ENCODE measurements at places on chromosomes 2 and 18.

DNA sequence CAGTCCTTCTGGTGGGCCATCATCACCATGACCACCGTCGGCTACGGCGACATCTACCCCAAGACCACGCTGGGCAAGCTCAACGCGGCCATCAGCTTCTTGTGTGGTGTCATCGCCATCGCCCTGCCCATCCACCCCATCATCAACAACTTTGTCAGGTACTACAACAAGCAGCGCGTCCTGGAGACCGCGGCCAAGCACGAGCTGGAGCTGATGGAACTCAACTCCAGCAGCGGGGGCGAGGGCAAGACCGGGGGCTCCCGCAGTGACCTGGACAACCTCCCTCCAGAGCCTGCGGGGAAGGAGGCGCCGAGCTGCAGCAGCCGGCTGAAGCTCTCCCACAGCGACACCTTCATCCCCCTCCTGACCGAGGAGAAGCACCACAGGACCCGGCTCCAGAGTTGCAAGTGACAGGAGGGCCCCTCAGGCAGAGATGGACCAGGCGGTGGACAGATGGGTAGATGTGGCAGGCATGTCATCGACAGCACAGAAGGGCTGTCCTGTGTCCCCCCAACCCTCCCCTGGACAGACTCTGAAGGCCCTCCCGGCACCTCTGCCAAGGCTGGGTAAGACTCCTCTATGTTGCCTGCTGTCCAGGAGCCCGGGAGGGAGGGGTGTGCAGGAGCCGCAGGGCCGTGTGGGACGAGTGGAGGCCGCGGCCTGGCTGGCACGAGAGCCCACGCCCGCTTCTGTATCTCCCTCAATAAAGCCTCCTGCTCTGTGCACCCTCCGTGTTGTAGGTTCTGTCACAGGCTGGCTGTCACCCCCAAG is 2.0 kb downstream of the KCNF1 start:
- DNase-seq, result no peak

DNA sequence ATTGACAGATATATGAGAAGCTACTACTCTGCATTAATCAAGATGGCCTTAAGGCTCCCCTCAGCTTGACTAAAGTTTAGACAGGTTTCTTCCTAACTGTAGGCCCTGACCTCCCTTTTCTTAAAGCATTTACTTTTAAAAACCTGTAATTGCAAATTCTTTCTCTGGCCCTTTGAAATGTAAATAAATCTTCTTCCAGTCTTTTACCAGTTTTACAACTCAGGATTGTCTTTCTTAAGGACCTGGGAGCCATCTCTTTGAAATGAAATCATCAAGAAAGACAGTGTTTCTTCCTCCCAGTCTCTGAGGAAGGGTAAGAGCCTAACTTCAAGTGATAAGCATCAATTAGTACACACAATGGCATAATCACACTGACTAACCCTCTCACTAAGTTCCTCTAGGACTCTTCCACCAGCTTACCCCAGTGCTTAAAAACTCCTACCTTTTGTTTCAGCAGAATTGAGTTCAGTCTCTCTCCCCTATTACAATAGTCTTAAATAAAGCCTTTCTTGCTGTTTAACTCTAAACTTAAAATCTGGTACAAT is 58.7 kb upstream of the CDH20 start:
- no peak for DNase-seq

DNA sequence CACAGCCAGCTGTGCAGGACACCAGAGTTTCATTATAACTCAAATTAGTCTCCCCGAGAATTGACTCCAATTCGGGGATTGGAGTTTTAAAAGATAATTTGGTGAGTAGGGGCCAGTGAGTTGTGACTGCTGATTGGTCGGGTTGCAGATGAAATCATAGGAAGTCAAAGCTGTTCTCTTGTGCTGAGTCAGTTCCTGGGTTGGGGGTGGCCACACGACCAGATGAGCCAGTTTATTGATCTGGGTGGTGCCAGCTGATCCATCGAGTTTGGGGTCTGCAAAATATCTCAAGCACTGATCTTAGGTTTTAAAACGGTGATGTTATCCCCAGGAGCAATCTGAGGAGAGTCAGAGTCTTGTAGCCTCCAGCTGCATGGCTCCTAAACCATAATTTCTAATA is 82.7 kb upstream of the SLC66A3 start:
- no peak for DNase-seq

GRCh38 chr2:101356055-101356454 is 31.2 kb downstream of the CREG2 start:
- DNase-seq, result no peak

DNA sequence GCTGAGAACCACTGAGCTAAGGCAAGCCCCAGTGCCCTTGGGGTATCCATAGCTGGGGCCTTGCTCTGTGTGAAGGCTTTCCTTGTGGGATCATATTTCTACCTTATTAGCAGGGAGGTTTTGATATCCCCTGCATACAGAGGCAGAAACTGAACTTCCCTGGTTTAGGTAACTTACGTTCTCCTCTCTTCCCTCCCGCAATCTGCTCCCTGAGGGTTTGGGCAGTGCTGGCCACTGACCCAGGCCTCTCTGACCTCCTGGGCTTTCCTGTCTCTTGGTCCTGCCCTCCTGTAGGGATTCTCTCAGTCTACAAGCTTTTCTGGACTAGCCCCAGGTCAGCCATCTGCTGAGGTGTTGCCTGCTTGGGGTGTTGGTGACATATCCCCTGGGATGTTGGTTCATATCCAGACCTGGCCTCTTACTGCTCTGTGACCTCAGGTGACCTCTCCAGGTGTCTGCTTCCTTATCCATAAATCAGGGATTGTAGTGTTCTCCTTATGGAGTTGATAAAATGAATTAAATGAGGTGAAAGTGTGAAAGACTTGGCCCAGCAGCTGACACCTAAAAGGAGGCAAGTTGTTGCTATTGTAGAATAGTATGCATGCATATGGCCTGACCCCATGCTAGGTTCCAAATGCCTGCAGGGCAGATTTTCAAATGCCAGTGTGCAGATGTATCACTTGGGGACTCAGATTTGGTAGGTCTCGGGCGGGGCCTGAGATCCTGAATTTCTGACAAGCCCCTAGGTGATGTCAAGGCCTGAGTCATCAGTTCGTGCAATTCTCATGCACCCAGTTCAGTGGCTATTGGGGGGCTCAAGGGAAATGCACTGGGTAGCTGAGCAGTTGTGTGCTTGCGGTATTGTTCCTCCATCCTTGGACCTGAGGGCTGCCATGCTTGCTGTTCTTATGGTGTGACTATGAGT is 106.6 kb downstream of the FHOD3 start:
- no peak for DNase-seq

DNA sequence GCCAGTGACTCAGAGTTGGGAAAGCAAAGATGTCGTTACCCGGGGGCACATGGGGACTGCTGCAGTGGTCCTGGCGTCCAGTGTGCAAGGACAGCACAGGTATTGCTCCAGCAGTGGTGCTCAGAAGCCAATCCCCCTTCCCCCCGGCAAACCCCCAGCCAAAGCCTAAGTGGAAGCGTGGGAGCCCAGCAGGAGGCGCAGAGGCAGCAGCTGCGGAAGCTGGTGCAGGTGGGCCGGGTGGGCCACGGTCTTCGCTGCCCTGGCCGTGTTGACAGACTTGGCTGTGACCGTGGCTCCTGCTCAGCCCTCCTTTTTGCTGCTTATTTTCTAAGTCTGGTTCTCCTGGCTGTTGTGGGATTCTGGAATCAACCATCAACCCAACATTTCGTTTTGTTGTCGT is 369.8 kb upstream of the ST6GAL2 start:
- DNase-seq, result no peak

DNA sequence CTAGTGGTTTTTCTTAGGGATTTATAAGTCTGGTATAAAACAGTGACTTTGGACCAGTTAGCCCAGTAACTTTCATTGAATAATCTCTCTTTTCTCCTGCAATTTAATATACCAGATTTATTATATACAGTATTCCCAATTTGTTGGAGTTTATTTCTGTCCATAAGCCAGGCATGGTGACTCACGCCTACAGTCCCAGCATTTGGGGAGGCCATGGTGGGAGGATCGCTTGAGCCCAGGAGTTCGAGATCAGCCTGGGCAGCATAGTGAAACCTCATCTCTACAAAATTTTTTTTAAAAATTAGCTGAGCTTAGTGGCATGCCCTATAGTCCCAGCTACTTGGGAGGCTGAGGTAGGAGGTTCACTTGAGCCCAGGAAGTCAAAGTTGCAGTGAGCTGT is 26.7 kb downstream of the CNNM4 start:
- no peak for DNase-seq

- no peak for DNase-seq
Measured at GRCh38 chr18:36130039-36130831, 536 bp downstream of the ELP2 start.

GRCh38 chr2:197024206-197024605 is 97.7 kb upstream of the PGAP1 start:
- DNase-seq, result no peak

- DNase-seq, result no peak
Measured at GRCh38 chr18:23313379-23313778, 139.7 kb upstream of the RIOK3 start.

DNA sequence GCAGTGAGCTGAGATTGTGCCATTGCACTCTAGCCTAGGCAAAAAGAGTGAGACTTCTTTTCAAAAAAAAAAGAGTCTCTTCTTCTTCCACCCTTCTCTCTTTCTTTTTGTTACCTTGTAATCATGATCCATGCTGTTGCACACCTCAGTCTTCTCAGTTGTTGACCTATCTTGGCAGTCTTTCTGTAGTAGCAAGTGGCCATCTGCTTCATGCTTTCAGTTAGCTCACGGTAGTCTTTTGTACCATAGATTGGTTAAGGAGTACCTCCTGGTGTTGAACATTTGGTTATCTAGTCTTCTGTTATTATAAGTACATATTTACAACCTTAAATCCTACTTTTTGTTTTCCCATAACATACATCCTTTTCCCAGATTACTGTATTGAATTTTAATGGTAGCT is 3.1 kb downstream of the GORASP2 start:
- DNase-seq, result no peak

- DNase-seq, result no peak
Measured at GRCh38 chr2:202423139-202423538, 47.0 kb downstream of the BMPR2 start.

- DNase-seq, result no peak
Measured at GRCh38 chr2:70870790-70871189, 35.2 kb upstream of the CD207 start.

GRCh38 chr2:73037947-73038585 is 33.4 kb downstream of the SFXN5 start:
- no peak for DNase-seq

- no peak for DNase-seq
Measured at GRCh38 chr18:31990823-31991222, 27.8 kb upstream of the RNF125 start.

DNA sequence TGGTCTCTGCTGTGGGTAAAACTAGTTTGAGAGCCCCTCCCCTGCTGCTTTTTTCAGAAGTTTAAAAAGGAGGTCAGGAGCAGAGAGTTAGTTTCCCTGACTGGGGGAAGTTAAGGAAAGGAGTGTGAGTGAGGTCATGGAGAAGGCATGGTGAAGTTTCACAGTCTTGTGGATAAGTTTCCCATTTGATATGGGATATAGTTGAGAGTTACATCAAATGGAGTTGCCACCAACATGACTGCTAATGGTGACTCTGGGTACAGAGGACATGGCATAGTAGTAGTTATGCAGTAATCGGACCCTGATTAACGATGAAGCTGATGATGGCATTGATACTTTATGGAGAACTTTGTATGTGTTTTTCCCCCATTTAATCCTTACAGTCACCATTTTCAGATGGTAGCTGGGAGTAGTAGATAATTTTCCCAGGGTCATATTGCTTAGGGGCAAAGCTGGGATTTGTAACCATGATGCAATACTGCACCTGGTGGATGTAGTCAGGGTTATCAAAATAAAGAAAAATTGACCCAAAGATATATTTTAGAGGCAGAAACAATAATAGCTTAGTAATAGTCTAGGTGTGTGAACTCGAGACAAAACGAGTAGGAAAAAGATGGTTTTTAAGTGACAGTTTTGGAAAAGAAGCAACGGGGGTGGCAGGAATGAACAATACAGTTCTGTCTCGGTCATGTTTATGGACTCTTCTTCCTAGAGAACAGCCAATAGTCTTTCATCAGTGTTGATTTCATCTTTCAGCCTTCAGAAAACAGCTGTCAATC is 74.6 kb downstream of the FMNL2 start:
- DNase-seq, result no peak

- DNase-seq, result no peak
Measured at GRCh38 chr18:73164430-73164829, 296.6 kb upstream of the NETO1 start.

- DNase-seq, result no peak
Measured at GRCh38 chr18:58396966-58397365, 231.9 kb downstream of the ALPK2 start.

GRCh38 chr18:44743631-44744030 is 62.9 kb downstream of the SETBP1 start:
- DNase-seq, result no peak

DNA sequence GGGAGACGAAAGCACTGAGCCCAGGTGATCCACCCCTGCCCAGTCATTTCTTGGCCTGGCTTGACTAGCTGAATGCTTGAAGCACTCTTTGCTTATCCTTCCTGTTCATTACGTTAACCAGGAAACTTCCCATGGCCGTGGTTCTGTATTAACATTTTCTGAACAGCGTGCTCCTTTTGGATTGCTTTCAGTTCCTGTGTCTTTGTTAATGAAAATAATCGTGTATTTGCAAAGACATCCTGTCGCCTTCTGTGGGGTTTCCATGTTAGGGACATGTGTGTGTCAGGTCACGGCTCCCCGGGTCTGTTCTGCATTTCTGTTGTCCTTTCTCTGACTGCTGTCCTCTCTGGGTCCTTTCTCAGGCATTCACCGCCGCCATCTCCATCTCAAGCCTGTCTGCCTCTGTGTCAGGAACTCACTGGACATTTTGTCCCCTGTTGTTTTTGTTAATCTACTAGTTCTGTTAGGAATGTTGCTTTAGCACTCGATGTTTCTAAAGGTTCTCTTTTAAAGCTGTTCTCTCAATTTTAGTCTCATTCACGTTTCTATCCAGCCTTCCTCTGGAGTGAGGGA is 434.1 kb upstream of the HS6ST1 start:
- no peak for DNase-seq

DNA sequence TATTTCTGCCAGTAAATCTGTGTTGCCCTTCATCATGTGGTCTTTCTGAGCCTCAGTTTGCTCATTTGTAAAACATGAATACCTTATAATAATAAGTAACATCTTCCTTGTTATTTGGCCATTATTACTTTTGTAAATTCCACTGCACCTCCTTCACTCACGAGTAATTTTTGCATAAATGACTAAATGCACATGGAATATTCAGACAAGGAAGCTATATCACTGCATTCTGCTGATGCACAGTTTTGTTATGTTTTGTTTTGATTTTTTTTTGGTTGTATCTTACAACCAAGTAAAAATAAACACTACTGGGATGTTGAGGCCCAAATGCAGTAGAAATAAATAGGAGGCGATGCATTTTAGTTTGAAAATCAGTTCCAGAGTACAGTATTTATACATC is 185.3 kb upstream of the POU3F3 start:
- no peak for DNase-seq

GRCh38 chr18:41391616-41392595 is 563.1 kb upstream of the PIK3C3 start:
- DNase-seq, result no peak

DNA sequence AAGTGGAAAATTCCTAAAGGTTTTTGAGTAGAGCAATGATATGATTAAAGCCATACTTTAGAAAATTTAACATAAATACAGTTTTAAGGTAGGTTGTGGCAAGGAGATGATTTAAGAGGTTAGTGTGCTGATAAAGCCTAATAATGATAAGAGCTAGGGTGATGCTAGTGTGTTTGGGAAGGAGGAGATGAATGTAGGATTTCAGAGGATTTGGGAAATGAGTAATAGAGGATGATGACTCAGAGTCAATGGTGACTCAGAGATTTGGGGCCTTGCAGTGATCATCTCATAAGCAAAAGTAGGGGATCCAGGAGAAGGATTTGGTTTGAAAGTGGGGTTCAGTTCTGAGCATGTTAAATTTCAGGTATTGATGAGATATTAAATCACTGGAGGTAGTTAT is 23.3 kb downstream of the STAMBP start:
- DNase-seq, result no peak

Measured in activated CD4-positive, alpha-beta T cell treated with anti-CD3 and anti-CD28 coated beads, Interleukin-2, amount 50 U/mL, for 4 hours (primary cell).